ENCODE measurements at places on chromosomes 6 and 20.

DNA sequence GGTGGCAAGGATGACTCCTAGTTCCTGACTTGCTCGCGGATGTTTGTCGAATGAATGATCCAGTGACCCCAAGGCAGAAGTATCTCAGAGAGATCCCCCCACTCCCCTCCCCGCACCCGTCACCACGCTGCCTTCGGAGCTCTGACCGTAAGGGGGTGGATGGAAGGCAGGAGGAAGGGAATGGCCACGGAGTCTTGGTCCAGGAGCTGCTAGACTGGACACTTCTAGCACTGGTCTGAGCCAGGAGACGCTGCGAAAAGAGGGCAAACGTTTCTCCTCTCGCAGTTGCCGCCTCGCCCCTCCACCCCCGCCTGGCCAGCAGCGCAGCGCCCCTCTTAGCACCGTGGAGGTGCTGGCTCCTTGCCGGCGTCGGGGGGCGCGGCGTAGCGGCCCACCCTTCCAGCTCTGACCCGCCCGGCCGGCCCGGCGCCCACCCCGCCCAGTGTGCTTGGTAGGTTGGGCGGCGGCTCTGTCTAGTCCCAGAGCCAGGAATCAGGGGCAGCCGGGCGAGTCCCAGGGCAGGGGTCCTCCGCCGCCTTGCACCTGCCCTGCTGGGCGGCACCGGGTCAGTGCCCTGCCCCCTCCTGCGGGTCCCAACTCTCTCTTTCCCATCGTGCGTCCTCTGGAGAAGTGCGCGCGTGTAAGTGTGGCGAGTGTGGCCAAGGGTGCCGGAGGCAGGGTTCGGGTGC lies 2.4 kb upstream of the DBNDD2 start:
- DNase-seq, result no peak

DNA sequence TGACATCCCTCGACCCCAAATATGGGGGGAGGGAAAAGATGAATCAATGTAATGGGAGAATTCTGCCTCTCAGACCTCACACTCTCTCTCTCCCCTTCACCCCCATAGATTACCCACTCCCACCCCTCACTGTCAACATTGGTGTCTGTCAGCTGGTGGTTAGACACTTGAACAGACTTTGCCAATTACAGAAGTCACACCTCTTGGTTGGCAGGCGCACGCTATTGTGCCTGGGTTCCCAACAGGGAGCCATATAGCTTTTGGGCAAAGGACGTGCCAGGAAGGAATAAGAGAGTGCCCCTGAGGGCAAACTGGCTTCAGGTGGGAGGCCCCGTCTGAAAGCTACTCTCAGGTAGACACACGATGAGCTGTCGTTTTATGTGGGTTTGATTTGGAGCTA lies 54.1 kb upstream of the FYN start:
- no peak for DNase-seq

DNA sequence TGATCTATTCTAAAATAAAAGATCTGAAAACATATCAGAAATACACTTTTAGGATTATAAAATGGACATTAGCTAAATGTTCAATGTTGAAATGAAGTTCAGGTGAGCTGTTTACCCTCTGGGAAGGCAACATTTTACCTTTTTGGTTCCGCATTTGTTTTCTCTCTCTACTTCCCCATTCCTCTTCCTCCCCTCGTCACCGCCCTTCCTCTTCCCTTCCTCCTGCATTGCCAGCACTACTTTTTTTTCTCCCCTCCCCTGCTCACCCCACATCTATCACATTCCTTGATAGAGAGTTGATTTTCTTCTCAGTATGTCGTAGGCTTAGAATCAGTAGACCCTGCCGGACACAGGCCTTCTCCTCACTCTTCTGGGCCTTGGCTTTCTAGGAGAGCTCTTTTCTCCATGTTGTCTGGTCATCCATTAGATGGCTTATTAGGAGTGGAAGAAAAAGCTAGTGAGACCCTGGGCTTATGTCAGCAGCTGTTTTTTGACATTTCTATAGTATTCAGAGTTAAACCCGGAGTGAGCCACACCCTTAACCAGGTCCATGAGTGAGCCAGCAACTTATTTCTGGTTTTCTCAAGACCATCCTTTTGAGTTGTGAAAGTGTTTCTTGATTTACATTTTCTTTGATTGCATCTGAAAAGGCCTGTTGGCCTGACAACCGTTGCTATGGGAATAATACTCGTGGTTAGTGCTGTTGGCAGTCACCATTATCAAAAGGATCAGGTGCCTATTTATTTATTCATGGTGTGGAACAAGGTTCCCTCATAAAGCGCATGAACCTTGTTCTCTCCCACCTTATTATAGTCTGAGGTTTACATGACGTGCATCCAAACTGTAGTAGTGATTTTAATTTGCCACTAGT lies 90.9 kb downstream of the DTD1 start:
- DNase-seq, result no peak

- no peak for DNase-seq
Observed at GRCh38 chr20:46619445-46619844, 31.8 kb downstream of the SLC13A3 start.

GRCh38 chr6:160160450-160160849 lies 38.8 kb downstream of the SLC22A1 start:
- no peak for DNase-seq

GRCh38 chr20:43752561-43753301 lies 25.9 kb upstream of the GTSF1L start:
- DNase-seq, result no peak

DNA sequence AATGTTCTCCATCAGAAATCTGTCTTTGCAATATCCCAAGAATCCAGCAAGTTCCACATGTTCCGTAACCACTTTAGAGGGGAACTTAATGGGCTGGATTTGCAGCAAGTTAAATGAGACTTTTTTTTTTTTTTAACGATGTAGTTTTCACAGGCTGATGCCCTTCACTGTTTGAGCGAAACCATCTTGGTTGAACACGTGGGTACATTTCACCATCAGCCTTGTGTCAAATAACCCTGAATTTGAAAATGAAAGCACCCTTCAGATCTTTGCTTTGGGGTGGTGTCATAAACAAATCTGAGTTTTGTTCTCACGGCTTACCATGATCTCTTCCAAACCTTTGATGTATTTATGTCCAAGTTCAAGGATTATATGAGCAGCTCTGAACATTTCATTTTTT lies 73.7 kb upstream of the EXOC2 start:
- DNase-seq, result no peak

GRCh38 chr20:63538204-63539091 lies 1.3 kb upstream of the PTK6 start:
- DNase-seq, result no peak

DNA sequence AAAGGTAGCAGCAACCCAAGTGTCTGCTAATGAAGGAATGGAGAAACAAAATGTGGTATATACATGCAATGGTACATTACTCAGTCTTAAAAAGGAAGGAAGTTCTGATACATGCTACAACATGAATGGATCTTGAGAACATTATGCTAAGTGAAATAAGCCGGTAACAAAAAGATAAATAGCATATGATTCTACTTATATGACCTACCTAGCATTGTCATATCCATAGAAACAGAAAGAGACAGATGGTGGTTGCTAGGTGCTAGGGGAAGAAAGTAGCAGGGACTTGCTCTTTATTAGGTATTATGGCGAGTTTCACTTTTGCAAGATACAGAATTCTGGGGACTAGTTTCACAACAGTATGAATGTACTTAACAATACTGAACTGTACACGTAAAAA lies 46.6 kb downstream of the UBR2 start:
- DNase-seq, result no peak

DNA sequence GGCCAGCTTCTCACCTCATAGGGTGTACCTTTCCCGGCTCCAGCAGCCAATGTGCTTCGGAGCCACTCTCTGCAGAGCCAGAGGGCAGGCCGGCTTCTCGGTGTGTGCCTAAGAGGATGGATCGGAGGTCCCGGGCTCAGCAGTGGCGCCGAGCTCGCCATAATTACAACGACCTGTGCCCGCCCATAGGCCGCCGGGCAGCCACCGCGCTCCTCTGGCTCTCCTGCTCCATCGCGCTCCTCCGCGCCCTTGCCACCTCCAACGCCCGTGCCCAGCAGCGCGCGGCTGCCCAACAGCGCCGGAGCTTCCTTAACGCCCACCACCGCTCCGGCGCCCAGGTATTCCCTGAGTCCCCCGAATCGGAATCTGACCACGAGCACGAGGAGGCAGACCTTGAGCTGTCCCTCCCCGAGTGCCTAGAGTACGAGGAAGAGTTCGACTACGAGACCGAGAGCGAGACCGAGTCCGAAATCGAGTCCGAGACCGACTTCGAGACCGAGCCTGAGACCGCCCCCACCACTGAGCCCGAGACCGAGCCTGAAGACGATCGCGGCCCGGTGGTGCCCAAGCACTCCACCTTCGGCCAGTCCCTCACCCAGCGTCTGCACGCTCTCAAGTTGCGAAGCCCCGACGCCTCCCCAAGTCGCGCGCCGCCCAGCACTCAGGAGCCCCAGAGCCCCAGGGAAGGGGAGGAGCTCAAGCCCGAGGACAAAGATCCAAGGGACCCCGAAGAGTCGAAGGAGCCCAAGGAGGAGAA lies 10.5 kb downstream of the GNAS-AS1 start:
- no peak for DNase-seq

GRCh38 chr6:57158658-57159057 lies 13.5 kb upstream of the BAG2 start:
- DNase-seq, result no peak

DNA sequence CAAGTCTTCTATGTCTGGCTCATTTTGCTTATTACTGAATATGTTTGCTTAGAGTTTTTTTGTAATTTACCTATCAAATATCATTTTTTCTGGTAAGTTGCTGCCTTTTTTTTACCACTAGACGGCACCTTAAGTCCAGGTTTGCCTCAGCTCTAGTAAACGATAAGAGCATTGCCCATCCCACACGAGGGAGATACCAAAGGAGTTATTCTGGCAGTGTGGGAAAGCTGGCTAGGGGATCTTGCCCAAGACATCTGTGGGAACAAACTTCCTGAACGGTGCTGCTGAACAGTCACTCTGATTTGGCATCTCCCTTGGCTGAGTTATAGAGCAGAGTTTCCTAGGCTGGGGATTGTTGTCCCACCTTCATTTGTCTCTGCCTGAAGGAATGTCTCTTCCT lies 306.4 kb downstream of the COL12A1 start:
- no peak for DNase-seq

GRCh38 chr20:420721-421574 lies 12.8 kb downstream of the RBCK1 start:
- DNase-seq, result no peak

- no peak for DNase-seq
Observed at GRCh38 chr6:144500892-144501291, 215.8 kb downstream of the UTRN start.

DNA sequence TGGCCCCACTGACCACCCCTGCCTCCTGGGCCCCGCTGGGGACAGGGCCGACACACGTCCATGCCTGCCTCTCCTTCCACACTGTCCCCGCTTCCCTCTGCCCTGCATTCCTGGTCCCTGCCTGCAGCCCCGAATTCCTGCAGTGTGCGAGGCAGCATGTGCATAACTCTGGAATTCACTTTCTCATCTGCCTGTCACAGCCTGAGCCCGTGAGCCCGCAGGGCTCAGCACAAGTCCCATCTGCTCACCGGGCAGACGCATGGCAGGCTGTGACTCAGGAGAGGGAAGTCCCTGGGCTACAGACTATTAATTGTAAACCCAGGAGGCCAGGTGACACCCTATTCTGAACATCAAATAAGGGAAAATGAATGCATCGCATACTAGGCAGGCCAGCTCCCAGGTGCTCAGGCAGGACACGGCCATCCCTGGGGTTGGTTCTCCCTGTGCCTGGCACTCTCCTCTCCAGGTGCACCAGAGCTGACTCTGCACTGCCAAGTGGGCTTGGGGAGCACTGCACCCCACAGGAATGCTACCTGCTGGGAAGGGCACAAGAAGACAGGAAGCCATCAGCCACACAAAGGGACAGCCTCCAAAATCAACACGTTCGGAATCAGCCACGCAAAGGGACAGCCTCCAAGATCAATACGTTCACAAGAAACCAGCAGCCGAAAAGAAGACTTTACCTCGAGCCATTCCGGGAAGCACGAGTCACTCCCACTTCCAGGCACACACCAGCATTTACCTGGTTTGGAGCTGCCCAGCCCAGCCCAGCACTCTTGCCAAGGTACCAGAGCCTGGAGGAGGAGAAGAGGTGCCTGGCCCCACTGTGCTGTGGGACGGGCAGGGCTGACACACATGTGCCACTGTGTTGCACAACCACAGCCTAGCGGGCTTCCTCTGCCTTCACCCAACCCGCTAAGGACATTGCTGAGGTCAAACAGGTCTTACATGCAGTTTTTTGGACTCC lies 65.9 kb downstream of the DLL1 start:
- no peak for DNase-seq

DNA sequence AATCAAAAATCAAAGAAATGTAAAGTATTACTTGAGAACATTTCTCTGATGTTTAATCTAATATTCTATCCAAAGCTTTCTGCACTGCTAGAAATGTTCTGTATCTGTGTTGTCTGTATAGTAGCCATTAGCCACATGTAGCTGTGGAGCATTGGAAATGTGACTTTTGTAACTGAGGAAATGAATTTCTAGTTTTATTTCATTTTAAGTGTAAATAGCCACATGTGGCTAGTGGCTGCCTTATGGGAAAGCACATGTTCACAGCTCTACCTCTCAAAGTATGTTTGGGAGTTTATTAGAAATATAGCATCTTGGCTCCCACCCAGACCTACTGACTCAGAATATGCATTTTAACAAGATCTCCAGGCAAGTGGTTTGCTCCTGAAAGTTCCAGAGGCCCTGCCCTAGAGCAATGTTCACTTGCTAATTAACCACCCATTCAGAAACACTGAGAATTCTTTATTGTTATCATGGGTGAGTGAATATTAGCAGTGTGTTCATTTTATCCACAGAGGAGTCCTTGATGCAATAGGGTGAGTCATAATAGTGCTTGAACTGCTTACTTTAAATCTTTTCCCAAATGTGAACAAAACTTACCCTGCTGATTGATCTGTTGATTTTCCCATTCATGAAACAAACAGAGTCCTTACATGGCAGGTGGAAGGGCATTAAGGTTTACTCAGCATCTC lies 282.7 kb downstream of the PLCB1 start:
- DNase-seq, result no peak

DNA sequence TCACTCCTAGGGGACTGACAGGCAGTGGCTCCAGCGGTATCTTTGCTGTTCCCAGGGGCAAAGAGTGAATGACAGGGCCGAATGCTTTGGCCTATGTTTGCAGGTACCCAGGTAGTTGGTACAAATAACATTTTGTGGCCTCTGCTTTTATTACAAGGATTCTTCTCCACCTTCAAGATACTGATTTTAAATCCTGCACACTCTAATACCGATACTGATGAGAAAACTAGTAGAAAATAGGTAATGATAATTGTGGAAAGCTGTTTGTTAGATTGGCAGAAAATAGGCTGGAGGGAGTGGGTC lies 772 bp downstream of the HINT3 start:
- DNase-seq, result no peak
